Esophagus muscularis mucosa (tissue), 4 donors: ENCODE measurements at places on chromosomes 1 and 21.

- H3K4me3 ChIP-seq: no peak overlapping the region
- no peaks in the 10 kb centered on the region for H3K27me3 ChIP-seq
- DNase-seq: no peak
- H3K4me1 ChIP-seq: peaks cover 35% of the 10 kb centered on the region
Measured at GRCh38 chr1:30081379-30082102, 641.8 kb downstream of the MATN1 start.

GRCh38 chr21:45444385-45444784 lies 39.4 kb downstream of the COL18A1 start:
- no peaks in the 10 kb centered on the region for H3K36me3 ChIP-seq
- no peak overlapping the region for H3K27ac ChIP-seq
- DNase-seq: no peak
- H3K4me1 ChIP-seq: peaks cover 5% of the 10 kb centered on the region
- H3K4me3 ChIP-seq: no peak overlapping the region

- no peaks in the 10 kb centered on the region for H3K4me1 ChIP-seq
- no peak for DNase-seq
- no peaks in the 10 kb centered on the region for H3K27me3 ChIP-seq
- H3K27ac ChIP-seq: no peak overlapping the region
- no peak overlapping the region for H3K4me3 ChIP-seq
Measured at GRCh38 chr1:246742396-246742795, 18.2 kb downstream of the SCCPDH start.

- peaks cover 52% of the 10 kb centered on the region for H3K27me3 ChIP-seq
- peaks cover 34% of the 10 kb centered on the region for H3K4me1 ChIP-seq
- H3K36me3 ChIP-seq: no peaks in the 10 kb centered on the region
- no peak overlapping the region for H3K27ac ChIP-seq
Measured at GRCh38 chr1:204283711-204284651, 70.2 kb upstream of the GOLT1A start.

DNA sequence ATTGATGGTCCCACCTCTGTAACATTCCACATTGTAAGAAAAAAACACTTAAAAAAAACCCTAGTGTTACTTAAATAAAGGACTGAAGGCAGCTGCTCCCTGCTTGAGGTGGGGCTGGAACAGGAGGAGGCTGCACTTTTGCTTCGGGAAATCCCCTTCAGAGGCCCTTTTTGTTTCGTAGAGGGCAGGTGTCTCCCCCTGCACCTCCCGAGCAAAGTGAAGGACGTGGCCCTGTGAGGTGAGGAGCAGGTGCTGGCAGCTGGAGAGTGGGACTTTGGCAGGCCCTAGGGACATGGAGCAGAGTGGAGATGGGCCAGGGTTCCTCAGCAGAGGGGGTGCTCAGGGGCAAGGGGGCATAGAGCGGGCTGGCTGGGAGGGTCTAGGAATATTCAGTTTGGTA lies 33.4 kb upstream of the WNT4 start:
- H3K4me1 ChIP-seq: no peaks in the 10 kb centered on the region
- H3K36me3 ChIP-seq: no peaks in the 10 kb centered on the region
- no peak for DNase-seq
- H3K27me3 ChIP-seq: no peaks in the 10 kb centered on the region
- no peak overlapping the region for H3K4me3 ChIP-seq
- H3K27ac ChIP-seq: no peak overlapping the region

DNA sequence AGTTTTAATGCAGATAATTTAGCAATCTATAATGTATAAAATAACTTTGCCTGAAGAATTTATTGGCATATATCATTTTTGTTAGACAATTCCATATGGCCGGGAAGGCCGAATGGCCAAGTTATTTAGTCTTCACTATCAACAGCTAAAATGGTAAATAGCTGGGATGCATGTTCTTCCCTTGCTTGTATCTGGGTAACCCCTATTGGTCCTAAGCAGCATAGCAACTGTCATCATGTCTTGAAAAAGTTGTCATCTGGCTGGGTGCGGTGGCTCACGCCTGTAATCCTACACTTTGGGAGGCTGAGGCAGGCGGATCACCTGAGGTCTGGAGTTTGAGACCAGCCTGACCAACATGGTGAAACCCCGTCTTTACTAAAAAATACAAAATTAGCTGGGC lies 340.0 kb upstream of the DPYD start:
- no peak for DNase-seq
- no peaks in the 10 kb centered on the region for H3K4me1 ChIP-seq
- H3K4me3 ChIP-seq: no peak overlapping the region
- H3K27ac ChIP-seq: no peak overlapping the region
- no peaks in the 10 kb centered on the region for H3K27me3 ChIP-seq

DNA sequence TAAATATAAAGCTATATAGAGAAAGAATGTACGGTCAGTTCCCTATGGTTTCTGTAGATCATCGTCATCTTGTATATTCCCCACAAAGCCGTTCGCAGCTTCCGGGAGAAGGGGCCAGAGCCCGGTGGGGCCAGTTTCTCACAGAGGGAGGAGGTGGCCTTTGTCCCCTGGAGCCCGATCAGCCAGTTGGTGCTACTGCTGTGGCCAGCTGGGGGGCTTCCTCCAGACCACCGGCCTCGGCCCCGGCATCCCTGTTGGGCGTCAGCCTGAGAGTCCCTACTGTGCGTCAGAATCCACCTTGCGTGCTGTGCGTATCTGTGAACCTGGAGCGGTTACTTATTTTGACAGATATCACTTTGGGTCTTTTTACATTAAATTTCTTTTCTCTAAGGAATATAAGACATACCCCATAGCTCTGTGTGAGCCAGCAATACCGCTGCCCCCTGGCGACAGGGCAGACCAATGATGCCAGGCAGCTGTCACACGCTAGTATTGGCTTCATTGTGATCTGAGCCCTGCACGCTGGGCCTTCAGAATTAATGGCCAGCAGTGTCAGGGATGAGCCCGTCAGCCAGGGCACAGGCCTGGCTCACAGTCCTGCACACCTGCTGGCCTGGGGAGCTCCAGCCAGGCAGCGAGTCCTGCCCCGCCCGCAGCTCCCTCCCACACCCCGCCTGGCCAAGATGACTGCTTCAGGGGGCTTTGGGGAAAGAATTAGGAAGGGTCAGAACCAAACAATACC lies 145.9 kb downstream of the PGBD5 start:
- H3K27ac ChIP-seq: no peak overlapping the region
- H3K4me1 ChIP-seq: peaks cover 3% of the 10 kb centered on the region
- DNase-seq: no peak
- no peaks in the 10 kb centered on the region for H3K27me3 ChIP-seq

GRCh38 chr1:241542199-241542907 lies 10.2 kb downstream of the KMO start:
- no peak overlapping the region for H3K27ac ChIP-seq
- H3K4me1 ChIP-seq: no peaks in the 10 kb centered on the region
- H3K27me3 ChIP-seq: no peaks in the 10 kb centered on the region
- DNase-seq: no peak
- H3K4me3 ChIP-seq: no peak overlapping the region

DNA sequence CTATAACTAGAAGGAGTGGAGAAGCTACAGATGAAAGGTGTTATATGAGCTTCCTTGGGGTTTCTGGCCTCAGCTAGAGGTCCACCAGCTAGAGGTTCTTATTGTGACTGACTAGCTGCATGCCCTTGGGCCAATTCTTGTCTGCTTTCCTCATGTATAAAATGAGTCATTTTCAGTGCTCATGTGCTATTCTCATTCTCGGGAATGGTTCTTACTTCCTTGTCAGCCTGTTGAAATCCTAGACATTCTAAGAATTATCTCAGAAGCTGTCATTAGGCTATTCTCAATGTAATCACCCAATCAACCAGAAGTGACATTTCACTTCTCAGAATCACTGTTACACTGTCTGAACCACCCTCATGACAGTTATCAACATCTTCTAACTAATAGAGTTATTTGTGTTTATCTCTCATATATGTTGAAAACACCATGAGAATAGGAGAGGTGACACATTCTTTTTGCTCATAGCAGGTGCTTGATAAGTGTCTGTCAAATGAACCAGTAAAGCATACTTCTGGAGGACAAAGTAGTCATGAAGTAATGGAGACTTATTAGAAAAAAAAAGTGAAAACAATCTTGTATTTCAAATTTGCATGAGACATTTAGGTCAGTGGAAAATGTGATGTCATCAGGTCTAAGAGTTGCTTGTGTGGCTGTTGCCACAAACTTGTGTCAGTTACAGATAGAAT lies 122.8 kb upstream of the IVNS1ABP start:
- no peaks in the 10 kb centered on the region for H3K36me3 ChIP-seq
- peaks cover 19% of the 10 kb centered on the region for H3K4me1 ChIP-seq
- H3K4me3 ChIP-seq: no peak overlapping the region
- no peak for DNase-seq
- no peaks in the 10 kb centered on the region for H3K27me3 ChIP-seq
- no peak overlapping the region for H3K27ac ChIP-seq

DNA sequence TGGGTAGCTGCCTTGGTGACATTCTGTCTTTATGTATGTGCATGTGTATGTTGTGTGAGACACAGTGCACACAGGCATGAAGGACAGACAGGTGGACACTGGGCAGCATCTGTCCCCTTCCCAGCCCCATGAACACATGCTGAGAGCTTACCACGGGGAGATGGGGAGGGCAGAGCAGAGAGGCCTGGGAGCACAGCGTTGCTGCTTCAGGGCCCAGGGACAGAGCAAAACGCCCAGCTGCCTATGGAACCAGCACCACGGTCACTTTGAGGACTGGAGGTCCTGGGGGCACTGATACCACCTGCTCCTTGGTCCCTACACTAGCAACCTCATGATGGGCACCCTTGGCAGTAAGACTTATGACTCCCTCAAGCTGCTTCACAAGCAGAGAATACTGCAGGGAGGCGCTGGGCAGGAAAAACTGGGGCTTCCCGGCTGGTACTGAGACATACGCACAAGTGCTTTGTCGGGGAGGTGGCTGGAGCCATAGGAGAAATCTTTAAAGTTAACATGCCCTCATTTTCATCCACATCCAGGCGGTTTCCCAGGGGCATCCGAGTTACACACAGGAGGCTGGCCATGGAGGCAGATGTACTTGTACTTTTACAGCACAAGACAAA lies 40.3 kb downstream of the LMX1A start:
- H3K4me3 ChIP-seq: no peak overlapping the region
- no peak overlapping the region for H3K27ac ChIP-seq
- no peak for DNase-seq
- H3K27me3 ChIP-seq: peaks cover 30% of the 10 kb centered on the region
- no peaks in the 10 kb centered on the region for H3K36me3 ChIP-seq

DNA sequence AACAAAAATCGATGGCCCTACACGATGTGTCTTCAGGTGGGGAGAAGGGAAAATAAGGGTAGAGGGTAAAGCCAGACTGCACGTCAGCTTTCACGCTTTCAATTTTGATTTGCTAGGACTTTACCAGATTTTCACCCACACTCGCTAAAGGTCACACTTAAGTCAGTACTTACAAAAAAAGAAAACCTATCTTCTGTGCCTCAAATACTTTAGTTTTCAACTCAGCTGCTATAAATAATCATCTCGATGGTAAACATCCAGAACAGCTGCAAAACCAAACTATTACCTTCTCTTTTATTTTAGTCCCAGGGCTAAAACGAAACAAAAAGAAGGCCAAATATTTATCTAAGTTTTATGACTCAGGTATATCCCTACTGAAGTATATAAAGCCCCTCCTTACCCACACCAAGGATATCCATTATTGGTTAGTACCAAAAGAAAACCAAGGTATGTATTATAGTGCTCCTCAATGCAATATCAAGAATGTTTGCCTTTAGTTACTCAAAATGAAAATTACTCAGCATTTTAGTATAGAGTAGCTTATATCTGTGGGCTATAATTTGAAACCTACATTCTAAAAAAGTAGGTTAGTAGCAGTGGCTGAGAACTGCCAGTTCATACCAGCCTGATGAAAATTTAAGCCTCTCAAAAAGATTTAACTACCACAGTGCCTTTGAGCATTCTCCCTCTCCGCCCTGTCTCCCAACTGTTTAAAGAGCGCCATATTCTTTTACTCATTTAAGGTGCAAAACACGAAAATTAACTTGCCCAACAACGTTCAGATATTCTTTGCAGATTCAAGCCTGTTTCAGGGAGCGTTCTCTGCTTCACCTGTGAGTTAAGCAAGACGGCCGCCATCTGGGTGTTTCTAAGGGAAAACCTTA lies 1.5 kb downstream of the CSDE1 start:
- peaks cover 57% of the 10 kb centered on the region for H3K4me1 ChIP-seq
- no peak for DNase-seq
- H3K36me3 ChIP-seq: no peaks in the 10 kb centered on the region

GRCh38 chr1:19165501-19165900 lies 44.6 kb downstream of the UBR4 start:
- H3K4me1 ChIP-seq: no peaks in the 10 kb centered on the region
- DNase-seq: no peak
- no peaks in the 10 kb centered on the region for H3K27me3 ChIP-seq
- no peak overlapping the region for H3K27ac ChIP-seq
- no peak overlapping the region for H3K4me3 ChIP-seq

DNA sequence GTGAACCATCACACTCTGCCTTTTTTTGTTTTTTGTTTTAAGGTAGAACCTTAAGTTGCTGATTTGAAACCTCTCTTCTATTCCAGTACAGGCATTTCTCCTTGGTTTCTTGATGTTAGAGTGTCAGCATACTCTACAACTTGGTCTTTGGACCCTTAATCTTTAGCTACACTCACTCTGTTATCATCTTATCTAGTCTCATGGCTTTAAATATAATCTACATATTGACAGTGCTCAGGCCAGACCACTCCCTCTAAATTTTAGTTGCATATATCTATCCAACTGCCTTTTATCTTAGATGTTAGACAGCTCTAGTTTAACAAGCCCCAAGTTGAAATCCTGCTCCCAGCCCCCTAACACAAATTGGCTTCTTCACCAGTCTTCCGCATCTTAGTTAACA lies 22.1 kb downstream of the NME7 start:
- H3K4me3 ChIP-seq: no peak overlapping the region
- H3K27me3 ChIP-seq: no peaks in the 10 kb centered on the region
- H3K36me3 ChIP-seq: no peaks in the 10 kb centered on the region
- H3K27ac ChIP-seq: no peak overlapping the region

GRCh38 chr21:23624281-23624680 lies 1983.0 kb downstream of the MRPL39 start:
- no peaks in the 10 kb centered on the region for H3K36me3 ChIP-seq
- H3K4me1 ChIP-seq: no peaks in the 10 kb centered on the region
- H3K4me3 ChIP-seq: no peak overlapping the region
- no peak for DNase-seq
- no peak overlapping the region for H3K27ac ChIP-seq

DNA sequence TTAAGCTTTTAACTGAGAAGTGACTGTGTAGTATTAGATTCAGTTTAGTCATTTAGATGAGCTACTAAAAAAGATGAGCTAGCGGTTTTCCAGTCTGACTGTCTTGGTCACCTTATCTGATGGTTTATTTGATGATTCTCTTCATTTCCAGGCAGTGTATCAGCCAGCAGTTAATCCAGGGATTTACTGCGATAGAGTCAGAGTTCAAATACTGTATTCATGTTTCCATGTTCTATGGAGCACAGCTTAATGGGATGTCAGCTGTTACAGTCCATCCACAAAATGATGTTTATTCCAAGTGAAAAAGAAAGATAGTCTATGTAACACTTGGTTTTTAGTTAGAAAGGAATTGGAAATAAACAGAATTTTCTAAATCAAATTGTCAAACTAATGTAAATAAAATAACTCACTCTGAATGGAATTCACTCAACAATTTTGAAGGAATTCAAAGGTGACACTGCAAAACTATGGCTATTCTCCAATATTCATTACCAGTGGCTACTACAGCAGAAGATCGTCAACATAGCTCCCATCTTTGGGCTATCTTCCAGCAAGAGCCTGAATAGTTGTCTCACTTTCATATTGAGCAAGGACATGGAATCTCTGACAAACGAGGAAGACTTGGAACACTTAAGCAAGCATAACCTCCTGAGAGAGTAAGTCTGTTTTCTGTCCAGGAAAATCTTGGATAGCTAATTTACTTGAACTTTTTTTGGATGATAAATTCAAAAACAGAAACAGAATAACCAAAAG lies 54.6 kb upstream of the DPT start:
- H3K4me1 ChIP-seq: peaks cover 15% of the 10 kb centered on the region
- H3K27me3 ChIP-seq: no peaks in the 10 kb centered on the region
- no peak overlapping the region for H3K4me3 ChIP-seq
- H3K36me3 ChIP-seq: no peaks in the 10 kb centered on the region
